ENCODE measurements at places on chromosomes 11 and 22.

DNA sequence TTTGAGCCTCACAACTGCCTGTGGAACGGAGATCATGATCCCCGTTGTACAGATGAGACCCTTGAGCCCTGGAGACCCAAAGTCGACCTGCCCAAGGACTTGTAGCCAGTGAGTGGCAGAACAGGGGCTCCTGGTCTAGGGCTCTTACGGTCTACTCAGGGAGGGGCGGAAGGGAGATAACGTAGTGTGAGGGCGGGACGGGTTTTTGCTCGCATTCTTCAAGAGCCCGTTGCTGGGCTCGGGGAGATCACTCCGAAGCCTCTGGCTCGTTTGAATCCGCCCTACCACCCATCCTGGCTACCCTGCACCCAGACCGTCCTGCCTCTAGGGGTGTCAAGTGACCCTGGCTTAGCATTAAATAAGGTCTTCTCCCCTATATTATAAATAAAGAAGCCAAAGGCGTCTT, 639 bp downstream of the CRY2 start:
- DNase-seq: no peak

DNA sequence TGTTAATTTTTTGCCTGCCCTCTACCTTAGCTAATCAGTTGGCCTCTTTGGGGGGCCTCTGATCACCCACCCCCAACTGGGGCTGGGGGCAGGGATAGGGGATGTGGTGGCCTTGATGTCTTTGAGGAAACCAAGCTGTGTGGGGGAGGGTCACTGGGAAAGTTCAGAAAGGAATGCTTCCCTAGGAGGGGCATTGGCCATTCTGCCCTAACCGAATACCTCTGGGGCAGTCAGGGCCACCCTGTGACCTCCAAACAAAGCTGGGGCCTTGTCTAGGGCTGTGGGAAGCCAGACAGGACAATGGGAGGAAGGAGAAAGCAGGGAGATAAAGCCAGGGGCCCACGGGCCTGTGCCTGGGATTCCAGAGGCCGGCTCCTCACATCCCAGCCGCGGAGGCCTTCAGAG, 97.5 kb downstream of the TSPAN18 start:
- no peak for DNase-seq

DNA sequence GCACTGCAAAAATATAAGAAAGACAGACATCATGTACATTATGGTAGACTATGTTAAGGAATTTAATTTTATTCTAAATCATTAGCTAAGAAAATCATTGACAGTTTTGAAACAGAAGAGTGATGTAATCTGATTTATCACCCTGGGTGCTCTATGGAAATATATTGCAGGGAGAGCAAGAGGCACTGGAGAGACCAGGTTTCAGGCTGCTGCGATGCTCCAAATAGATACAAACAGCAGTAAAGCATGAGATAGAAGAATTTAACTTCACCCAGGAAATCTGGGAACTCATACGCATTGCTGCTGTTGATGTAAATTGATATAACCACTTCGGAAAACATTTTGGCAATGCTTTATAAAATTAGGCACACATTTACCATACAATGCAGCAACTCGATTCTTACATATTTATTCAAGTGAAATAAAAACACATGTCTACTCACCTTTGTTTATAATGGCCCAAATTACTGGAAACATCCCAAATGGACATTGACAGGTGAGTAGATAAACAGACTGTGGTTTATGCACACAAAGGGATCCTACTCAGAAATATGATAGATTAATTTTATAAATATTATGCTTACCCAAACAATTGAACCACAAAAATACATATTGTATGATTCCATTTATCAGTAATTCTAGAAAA, 535.1 kb upstream of the CHORDC1 start:
- DNase-seq: no peak

- DNase-seq: no peak
Observed at GRCh38 chr22:42397332-42398249, 34.6 kb downstream of the NFAM1 start.

Data from RCC 7860 (cell line).